Stimulated activated CD4-positive, alpha-beta T cell treated with anti-CD3 and anti-CD28 coated beads, Interleukin-4, amount 100 ng/mL, for 1 hour (primary cell): ENCODE measurements at places on chromosomes 5 and 9.
A peak's percentile ranks its signal among the peaks of the same experiment; 100 is the strongest.

DNA sequence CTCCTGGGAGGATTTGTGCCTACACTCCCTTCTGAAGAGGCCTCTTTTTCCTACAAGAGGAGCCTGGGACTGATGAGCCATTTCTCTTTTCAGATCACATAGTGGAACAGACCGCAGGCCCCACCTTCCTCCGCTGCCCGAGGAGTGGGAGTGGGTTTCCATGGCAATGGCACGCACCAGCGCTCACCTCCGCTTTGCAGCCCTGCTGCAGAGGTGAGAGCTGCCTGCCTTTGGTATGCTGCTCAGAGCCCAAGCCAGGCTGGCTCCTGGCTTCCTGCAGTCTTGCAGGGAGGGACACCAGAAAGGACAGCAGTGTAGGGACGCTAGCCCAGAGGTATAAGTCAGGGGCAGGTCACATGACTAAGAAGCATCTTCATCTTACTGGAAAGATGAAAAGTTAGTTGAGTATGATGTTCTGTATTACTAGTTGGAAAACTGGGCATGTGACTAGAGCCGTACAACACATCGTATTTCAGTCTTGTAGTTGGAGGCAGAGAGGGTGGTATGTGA, 12.4 kb downstream of the PTTG1 start:
- DNase-seq = no peak

DNA sequence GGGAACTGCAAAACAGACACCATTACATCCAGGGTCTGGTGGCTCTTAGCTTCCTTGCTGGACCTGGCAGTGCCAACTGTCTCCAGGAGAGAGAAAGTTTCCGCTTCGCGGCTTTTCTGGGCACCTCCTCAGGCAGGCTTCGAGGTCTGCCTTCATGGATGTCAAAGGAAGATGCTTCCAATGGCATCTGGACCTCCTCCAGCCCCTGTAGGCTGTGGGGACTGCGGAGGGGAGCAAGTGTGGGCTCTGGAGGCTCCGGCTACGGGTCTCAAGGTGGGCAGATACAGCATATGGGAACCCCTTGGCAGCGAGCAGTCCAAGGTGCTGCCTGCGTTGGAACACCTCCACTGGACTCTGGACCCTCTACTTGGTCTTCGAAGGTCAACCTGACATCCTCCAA, 6.0 kb downstream of the C9orf50 start:
- no peak for DNase-seq

GRCh38 chr9:3862561-3862960, 336.8 kb upstream of the RFX3 start:
- no peak for DNase-seq

DNA sequence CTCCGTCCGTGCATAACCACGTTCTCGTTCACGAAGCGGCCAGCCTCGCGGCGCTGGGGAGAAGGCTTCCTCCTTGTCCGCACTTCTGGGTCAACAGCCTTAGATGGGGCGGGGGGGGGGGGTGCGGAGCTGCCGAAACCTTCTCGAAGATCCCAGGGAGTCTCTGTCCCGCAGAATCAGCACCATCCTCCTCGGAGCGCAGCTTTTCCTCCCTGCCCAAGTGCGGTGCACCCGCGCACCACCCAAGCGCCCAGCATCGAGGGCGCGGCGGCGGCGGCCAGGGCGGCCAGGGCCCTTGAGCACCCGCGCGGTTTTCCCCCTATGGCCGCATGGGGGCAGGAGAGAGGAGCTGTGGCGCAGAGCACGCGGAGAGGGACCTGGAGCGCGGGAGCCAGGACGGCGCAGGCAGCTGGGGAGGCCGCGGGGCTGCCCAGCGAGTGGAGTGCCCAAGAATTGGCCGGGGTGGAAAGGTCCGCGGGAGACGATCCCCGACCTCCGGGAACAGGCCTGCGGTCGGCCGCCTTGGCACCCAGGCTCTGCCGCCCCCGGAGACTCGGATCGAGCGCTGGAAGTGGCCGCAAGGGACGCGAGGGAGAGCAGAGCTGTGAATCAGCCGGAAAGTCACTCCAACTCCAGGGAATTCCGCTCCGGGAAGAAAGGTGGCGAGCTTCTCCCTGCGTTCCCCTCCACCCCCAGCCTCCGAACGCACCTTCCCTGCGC, 43.1 kb downstream of the TMEM174 start:
- DNase-seq = peak; percentile 66

DNA sequence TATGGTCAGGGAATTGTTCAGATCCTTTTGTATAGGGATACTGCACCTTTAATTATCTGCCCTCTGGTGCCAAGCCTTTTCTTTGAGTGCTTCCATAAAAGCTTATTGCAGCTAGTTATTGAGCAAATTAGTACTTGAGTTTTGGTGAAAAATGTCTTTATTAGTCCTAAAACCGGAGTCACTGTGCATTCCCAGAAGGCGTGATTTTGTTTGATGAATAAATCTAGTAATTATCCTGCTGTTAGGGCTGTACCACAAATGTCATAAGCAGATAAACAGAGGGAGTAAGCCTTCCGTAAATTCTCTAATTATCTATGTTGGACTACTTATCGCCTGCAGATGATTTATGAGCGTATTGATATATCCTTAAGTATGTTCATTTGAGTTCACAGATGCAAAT, 620.7 kb upstream of the ARRDC3 start:
- no peak for DNase-seq
